ENCODE measurements at places on chromosomes 7 and 10.

GRCh38 chr10:87860156-87860795 lies 3.1 kb downstream of the KLLN start:
- no peak for DNase-seq

GRCh38 chr10:1141261-1141660 lies 85.1 kb downstream of the WDR37 start:
- DNase-seq: no peak

- DNase-seq: no peak
These were observed 417.3 kb downstream of the RPS24 start for GRCh38 chr10:78450807-78451485.

DNA sequence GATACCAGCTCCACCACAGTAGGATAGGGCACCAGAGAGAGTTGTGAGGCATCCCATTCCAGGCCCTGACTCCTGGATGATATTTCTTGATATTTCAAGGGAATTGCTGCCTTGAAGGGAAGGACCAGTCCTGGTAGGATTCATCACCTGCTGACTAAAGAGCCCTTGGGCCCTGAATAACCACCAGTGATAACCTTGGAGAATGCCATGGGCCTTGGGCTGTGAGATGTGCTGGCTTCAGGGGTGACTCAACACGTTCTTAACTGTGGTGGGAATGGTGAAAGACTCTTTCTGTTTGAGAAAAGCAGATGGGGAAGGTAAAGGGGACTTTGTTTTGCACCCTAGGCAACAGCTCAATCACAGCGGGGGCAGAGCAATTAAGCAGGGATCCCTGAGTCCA lies 21.4 kb upstream of the ASZ1 start:
- DNase-seq: no peak

- no peak for DNase-seq
These were observed 14.6 kb upstream of the INSYN2A start for GRCh38 chr10:127210936-127211466.

- no peak for DNase-seq
These were observed 25.2 kb upstream of the ITPRID1 start for GRCh38 chr7:31488562-31489203.

DNA sequence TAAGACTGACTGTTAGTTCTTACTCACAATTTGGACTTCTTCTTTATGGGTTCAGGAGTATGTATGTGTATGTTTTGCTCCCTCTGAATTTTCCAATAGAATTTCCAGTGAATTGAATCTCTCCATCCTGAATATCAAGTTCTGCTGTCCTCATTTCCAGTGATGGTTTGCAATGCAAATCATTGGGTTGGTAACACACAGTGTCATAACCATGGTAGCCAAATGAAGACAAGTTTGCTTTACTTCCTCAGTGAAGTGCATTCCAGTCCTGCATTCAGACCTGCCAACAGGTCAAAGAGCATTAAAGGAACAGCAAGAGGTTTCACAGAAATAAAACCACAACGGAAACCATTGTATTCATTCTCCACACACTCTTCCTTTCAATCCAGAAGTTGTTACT lies 15.2 kb downstream of the ITPRID1 start:
- DNase-seq: no peak

- no peak for DNase-seq
These were observed 161.2 kb downstream of the SVIL start for GRCh38 chr10:29473406-29474100.

DNA sequence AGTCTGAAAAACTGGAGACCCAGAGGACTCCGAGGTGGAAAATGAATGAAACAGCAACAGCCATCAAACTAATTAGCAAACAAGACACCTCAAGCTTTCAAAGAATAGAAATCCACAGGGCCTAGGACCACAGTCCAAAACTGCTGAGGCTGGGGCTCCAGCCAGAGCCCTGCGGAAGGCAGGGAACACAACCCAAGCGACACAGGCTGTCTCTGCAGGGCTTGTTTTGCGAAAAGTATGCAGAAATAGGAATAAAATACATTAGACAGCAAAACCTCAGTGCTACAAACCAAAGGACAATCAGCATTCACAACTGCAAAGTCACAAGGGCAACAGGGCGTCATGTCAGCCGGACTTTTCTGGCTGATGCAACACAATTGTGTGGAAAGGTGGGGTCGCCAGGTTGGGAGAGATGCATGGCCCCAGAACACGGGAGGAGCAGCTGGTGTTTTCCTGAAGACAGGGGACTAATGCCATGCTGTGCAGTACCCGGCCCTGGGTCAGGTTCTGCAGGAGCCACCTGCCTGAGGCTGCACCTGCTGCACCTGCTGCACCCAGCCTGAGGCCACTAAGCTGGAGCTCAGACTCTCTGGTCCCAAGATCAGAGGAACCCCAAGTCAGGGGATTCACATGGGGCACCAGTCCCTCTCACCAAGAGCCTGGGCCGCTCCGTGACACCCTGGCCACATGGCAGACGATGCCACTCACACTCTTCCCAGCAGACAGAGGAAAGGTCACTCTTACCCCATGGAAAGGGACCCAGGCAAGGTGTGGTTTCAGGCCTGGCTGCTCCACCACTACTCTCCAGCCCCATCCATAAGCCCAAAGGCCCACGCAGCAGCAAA lies 74.2 kb downstream of the MAD1L1 start:
- no peak for DNase-seq

DNA sequence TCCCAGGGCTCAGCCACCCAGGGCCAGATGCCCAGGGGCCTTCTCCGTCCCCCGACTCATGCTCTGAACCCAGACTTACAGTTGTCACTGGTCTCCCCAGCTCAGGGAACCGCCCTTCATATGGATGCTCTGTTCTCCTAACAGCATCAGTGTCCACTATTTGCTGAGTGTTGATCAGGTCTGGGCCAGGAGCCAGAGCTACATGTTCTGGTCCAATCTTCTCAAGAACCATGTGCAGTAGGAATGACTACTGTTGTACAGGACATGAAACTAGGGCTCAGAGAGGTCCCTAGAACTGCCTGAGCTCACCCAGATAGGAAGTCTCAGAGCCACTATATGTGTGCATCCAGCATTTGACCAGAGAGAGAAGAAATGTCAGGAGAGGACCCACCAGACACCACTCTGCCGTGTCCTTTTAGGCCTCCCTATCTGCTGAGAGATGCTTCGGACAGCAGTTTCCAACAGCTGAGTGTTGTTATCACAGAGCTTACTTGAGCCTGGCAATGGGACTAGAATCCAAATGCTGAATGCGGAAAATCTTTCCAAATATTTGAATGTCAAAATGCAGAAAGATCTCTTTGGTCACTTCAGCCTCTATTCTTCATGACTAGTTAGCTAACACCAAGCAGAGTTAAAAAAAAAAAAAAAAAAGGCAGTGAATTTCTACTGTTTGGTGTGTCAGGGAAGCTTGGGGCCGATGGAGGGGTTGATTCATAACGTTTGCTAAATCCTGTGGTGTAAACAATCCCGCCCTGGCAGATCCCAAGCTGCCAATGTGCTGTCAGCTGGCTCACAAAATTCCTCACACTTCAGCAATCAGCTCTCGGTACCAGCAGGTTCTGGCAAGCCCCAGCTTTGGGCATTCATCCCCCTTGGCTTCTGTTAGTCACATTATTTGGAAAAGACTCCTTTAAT lies 246.1 kb downstream of the TNS3 start:
- no peak for DNase-seq

- no peak for DNase-seq
These were observed 184.7 kb downstream of the DGKB start for GRCh38 chr7:14717816-14718215.

DNA sequence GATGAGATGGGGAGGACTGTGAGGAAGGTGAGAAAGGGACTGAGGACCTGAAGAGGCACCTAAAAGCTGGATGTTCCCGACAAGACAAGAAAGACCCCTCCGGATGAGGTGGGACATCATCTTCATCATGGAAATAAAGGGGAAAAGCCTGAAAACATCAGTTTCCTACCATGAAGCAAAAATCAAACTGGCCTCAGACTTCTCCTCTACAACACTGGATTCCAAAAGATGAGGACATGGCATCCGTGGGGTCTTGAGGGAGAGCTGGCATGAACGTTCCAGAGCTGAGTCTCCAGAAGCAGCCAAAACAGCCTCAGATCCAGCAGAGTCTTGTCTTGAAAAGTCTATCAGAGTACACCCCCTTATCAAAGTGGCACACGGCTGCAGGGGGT lies 44.5 kb downstream of the DIP2C start:
- DNase-seq: no peak

- DNase-seq: no peak
These were observed 178.2 kb downstream of the AKR1D1 start for GRCh38 chr7:138254444-138254843.

DNA sequence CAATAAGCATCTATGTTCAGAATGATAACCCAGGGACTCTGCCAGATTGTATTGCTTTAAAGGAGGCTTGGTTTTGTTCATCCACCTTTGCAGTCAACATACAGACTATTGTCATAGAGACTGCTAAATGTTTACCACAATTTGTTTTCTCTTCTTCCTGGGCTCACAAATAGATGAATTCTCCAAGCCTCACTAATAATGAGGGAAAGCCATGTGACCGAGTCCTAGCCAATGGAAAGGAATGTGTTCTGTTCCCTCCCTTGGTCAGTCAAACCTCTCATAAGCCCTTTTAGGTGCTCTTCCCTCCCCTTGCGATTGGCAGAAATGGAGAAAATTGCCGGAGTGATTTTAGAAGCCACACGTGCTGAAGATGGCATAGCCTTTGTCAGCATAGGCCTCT lies 136.9 kb downstream of the RTKN2 start:
- no peak for DNase-seq

DNA sequence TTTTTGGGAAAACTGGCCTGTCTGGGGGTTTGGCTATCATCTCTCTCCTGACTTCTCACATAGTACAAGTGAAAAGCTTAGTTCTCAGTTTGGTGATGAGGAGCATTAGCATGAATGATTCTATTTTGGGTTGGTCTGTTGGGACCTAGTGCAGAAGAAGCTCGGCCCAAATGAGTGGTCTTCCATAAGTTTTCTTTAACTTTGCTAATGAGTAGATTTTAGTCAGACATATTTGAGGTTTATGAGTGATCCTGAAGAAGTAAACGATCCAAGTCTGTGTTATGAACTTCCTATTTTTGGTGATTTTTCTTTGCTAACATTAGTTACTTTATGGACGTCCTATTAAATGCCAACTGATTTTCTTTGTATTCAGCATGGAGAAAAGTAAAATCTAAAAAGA lies 51.7 kb upstream of the CALD1 start:
- no peak for DNase-seq

- DNase-seq: no peak
These were observed 118.4 kb upstream of the WDR11 start for GRCh38 chr10:120732643-120733313.

DNA sequence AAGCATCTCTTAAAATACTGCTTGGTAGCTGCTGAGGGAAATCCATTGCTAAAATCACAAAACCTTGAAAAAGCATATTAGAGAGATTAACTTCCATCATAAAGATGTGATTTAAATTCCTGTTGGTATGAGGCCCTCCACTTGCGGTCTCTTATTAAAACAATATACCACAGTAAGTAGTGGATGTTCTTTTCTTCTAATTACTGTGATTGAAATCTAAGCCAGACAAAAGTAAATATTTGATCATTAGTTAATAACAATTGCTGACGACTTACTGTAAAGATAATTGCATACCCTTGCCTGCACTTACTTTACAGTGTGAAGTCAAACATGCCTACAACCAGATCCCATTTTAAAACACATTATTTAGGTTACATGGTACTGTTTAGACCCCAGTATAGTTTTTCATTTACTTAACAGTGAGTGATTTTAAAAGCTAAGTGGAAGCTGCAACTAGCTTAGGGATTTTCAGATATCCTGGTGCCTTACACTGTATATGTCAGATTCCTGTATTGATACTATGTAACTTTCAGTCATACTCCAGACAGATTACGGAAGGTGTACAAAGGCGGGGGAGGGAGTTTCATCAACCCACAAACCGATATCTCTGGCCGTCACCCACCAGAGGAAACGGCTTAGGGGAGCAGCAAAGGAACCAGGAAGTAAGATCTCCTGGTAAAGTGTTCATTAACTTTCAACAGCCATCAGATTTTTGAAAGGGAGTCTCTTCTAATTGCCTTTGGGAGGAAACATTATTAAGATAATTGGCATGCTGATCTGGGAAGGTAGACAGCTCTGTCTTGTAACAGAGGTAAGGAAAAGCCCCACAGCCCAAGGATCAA lies 986 bp downstream of the NRP1 start:
- no peak for DNase-seq

DNA sequence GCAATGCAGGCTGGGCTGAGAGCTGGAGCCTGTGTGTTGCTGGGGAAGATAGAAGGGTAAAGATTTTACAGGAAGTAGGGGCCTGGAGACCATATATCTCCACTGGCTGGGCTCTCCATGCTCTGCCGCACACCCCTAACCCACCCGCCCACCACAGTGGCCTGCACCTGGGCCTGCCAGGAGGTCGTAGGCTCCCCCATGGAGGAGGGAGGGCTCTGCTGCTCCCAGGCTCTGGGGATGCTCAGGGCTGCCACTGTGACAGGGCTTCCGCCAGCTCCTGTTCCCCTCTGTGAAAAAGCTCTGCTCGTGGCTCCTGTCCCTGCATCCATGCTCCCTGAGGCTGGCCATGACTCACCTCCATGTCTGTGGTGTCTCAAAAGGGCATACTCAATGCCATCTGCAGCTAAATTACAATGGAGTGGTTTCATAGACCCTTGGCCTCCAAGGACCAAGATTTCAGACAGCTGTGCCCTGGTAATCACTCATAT lies 106.0 kb downstream of the CXCL12 start:
- no peak for DNase-seq

DNA sequence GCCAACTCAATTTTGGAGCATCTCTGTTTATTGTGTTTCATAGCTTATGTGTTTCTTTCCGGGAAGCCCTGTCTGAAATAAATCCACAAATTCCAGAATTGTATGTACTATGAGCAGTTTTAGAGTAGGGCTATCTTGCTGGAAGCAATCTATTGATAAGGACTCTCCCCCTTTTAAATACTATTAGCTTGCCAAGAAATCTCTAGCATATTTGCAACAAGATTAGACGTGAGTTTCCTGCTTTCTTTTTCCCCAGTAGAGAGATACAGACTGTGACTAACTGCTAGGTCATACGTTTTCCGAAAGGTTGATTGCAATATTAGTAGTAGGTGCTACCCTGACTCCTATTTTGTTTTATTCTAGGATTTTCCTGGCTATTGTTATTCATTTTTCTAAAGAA lies 277.0 kb downstream of the MALRD1 start:
- DNase-seq: no peak

DNA sequence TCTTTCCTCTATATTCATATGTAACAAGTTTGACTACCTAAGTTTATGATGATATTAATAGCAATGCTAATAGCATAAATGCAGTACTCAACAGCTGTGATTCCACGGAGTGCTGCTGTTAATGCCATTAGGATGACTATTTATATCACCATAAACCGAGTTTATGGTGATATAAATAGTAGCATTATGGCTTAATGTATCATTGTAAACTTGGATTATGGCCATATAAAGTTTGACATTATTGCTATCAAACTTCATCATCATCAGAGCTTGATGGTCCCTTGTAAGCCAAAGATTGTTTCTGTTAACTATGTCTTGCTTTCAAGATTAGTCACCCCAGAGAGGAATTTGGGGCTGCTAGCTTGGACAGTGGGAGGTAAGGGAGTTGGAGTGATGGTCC lies 612.4 kb upstream of the C7orf33 start:
- DNase-seq: no peak

GRCh38 chr7:128941323-128941890 lies 3.7 kb downstream of the IRF5 start:
- DNase-seq: no peak

GRCh38 chr10:49645417-49645816 lies 31.6 kb downstream of the CHAT start:
- no peak for DNase-seq
